GM20000 (cell line): ENCODE measurements at places on chromosomes 16 and 17.

DNA sequence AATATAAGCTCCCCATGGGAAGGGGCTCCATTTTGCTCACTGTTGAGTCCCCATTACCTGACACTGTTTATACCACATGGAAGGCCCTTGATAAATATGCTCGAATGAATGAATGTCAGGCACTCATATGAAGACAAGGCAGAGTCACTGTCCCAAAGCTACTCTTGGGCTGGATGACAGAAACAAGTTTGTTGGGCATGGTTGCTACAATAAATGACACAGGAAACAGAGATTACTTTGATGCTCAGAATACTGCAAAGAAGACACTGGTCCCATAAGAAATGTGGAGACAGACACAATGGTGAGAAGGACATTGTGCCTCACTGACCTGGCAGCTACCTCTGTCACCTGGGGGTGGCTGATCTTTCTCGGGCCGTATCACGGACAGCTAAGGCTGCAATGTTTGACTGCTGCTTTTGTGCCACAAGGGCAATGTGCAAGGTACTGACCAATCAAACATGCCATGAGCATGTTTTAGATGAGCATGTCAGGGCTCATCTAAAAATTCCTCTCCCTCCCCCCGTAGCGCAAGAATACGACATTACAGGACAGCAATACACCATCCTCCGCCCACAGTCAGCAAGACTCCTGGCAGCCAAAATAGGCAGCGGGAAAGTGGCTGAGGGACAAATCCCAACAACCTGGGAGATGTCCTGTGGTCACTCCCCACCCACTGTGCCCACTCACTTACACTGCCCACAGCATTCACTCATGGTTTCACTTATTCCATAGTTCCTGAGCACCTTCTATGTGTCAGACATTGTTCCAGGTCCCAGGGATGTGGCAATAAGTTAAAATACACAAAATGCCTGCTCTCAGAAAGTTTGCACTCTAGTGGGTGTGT is 5.0 kb downstream of the PIK3R6 start:
- no peak for DNase-seq

DNA sequence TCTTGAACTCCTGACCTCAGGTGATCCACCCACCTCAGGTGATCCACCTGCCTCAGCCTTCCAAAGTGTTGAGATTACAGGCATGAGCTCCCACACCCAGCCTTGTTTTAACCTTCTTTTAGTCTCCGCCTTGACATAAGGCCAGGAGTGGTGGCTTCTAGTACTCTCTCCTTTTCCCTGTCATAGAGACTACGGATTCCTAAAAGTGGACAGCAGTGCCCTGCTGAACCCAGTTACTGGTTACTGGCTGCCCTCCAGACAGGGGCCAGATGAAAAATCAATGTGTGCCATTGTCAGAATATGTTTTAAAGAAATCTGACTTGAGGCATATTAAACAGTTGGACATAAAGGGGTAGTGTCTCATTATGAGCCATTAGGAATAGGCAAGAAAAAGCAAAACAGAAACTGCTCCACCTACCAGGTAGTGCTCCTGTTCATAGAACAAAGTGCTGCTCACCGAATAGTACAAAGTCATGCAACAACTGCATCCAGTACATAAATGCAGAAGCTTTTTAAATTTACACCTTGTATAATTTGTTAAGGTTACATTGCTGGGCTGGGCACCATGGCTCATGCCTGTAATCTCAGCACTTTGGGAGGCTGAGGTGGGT is 32.1 kb downstream of the TRIM25 start:
- DNase-seq = no peak

GRCh38 chr17:35738519-35739133 is 7.2 kb downstream of the RASL10B start:
- DNase-seq = peak; percentile 42

DNA sequence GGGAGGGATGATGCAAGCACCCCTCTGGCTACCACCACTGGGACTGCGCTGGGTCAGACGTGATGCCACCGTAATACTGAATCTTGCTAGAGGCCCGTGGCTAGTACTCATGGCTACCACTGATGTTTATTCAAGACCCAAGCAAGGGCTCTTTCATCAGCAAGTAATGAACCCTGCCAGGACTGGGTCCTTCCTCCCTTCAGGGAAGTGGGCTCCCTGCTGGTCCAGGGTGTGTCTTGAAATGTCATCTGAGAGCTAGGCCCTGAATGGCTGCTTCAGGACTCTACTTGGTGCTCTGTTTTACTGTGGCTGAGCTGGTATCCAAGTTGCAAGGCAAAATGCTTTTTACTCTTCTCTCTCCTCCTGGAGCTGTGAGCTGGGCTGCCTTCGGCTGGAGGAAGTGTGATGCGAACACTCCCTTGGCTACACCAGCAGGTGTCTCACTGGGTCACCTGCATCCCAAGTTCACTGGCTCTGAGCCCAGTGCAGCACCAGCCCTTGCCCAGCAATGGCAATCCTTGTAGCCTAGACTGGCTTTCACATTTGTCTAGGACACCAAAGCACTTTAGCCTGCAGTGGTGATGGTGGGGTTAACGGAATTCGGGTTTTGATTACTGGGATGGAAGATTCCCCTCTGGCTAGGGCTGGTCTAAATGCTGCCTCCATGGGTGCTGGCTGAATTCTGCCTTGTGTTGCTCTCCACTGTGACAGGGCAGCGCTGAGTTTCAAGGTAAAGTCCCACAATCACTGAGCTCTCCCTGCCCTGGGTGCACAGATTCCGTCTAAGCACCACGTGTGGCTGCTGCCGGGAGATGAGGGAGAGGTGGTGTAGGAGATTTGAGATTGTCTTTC is 98.6 kb downstream of the USP22 start:
- peak; percentile 36 for DNase-seq

GRCh38 chr16:83397601-83398291 is 410.0 kb upstream of the HSBP1 start:
- no peak for DNase-seq

DNA sequence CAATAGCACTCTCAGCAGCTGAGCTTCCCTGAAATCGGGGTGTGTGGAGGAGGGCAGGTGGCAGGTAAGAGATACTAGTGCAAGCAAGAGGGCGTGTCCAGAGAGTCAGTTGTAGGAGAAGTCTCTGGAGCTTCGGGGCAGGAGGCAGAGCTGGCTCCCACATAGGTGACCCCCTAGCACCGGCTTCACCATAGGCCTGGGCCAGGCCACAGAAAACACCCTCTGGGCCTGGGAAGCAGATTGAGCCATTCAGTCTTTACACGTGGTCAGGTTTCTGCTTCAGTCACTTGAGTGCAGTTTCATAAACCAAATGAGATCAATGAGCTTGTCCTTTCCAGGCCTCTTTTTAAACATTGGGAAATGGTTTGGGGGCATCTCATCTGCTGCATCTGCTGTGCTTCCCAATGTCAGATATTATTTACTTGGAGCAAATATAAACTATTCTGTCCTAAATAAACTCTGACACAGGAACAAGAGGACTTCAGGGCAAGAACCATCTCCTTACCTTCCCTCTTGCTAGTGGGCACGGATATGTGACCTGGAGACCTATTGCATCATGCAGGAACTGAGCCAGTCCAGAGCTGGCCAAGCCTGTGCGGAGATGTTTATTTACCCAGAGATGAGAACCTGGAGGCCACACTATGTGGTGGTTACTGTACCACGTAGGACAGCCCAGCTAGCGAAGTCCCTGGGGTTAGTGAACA is 16.1 kb downstream of the CCR7 start:
- DNase-seq = no peak

DNA sequence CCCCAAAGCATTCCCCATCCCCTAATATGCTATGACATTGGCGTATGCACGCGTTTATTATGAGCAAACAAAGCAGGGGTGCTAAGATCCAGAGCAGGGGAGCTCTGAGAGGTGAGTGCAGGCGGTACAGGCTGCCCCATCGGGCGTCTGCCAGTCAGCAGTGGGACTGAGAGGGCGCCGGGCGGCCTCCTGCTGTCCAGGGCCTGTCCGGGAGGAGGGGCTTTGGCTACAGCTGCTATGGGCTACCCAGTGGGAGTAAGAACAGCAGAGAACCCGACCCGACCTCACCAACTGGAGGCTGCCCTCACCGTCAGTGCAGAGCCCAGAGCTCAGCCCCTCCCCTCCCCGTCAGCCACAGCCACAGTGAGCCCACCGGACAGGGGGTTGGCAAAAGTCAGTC is 18.5 kb upstream of the AATK start:
- DNase-seq = no peak

DNA sequence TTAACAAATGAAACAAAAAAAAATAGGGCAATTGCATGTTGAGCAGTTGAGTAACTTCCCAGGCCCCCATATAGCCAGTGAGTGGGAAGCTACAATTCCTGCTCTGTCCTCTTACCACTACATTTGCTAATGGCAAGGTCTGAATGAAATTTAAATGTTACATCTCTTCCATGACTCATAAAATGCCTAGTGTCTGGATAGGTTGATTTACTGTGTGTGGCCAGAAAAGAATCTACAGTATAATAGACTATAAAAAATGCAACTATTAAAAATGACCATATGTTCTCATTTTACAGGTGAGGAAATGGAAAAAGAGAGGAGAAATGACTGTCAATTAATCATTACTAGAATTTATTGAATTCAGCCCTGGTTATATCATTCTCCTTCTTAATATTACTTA is 1199.3 kb downstream of the CDH11 start:
- no peak for DNase-seq
